Ovary (tissue), 10 donors: ENCODE measurements at places on chromosomes 4 and X. TPM values are rescaled to one million over a fixed set of nuclear protein-coding genes. Genes with fewer than 3 reads are reported as not detected.

DNA sequence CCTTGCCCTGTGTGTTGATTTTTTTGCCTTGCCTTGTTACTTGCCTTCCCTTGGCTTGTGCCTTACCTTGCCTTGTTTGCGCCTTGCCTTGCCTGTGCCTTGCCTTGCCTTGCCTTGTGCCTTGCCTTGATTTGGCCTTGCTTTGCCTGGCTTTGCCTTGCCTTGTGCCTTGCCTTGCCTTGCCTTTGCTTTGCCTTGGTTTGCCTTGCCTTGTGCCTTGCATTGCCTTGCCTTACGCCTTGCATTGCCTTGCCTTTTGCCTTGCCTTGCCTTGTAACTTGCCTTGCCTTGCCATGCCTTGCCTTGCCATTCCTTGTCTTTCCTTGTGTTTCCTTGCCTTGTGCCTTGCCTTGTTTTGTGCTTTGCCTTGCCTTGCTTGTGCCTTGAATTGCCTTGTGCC is 94.6 kb downstream of the TAB3 start:
- H3K27me3 ChIP-seq = no peaks in the 10 kb centered on the region
- no peaks in the 10 kb centered on the region for H3K4me1 ChIP-seq
- H3K4me3 ChIP-seq = no peak overlapping the region
- DNase-seq = no peak

DNA sequence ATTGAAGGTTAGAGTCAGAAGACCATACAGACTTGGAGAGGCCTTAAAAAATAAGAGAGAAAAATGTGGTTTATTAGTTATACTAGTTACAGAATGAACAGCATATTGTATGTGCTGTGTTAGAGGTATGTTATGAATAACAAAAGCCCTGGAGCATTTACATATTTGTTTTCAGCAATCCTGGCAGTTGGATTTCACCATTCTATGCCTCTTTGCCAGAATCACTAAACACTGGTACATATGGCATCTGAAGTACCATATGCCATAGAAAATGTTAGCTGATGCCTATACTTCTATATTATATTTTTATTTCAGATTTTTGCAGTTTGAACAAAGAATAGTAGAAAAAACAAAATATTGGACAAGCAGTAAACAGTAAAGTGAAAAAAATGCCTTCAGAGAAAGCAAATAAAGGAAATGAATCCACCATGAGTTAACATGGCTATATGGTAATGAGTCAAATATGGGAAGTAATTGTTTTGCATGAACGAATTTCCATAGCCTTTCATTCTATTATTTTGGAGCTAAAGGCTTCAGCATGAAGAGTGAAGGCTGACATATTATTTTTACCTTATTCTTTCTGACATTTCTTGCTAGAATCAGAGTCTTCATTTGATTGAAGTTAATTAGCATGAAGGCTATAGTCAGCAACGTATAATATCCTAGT is 41.9 kb upstream of the PRDM8 start:
- no peaks in the 10 kb centered on the region for H3K27me3 ChIP-seq
- no peaks in the 10 kb centered on the region for H3K36me3 ChIP-seq
- no peak overlapping the region for H3K27ac ChIP-seq
- no peaks in the 10 kb centered on the region for H3K4me1 ChIP-seq

- no peak overlapping the region for H3K27ac ChIP-seq
- H3K27me3 ChIP-seq = no peaks in the 10 kb centered on the region
- H3K4me3 ChIP-seq = no peak overlapping the region
- H3K36me3 ChIP-seq = no peaks in the 10 kb centered on the region
Observed at GRCh38 chrX:20527558-20528011, 260.9 kb upstream of the RPS6KA3 start.

GRCh38 chrX:129719268-129719667 is 19.5 kb upstream of the XPNPEP2 start:
- H3K27ac ChIP-seq = no peak overlapping the region
- no peaks in the 10 kb centered on the region for H3K27me3 ChIP-seq
- no peak overlapping the region for H3K4me3 ChIP-seq

GRCh38 chrX:29826742-29827141 is 388.6 kb upstream of the MAGEB2 start:
- no peaks in the 10 kb centered on the region for H3K4me1 ChIP-seq
- no peak for DNase-seq
- H3K4me3 ChIP-seq = no peak overlapping the region
- H3K27ac ChIP-seq = no peak overlapping the region
- no peaks in the 10 kb centered on the region for H3K36me3 ChIP-seq
- H3K27me3 ChIP-seq = no peaks in the 10 kb centered on the region

HADH gene
- 53.5 TPM for total RNA-seq

DNA sequence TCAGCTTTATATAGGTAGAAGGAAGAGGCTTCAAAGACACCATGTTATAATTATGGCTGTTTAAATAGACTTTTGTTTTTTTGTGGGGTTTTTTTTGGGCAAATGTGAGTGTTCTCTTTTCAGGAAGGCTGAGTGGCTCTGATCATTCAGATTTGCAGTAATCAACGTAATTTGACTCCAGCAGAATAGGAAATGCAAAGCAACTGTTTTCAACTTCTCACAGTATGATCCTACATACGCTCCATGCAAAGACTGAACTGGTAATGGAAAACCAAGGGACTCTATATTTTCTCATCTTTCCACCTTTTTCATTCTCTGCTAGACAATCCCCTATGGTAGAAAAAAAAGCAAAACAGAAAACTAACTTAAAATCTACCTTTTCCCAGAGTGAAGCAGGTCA is 10.8 kb downstream of the ADH1B start:
- H3K4me3 ChIP-seq = no peak overlapping the region
- H3K27me3 ChIP-seq = no peaks in the 10 kb centered on the region
- H3K27ac ChIP-seq = no peak overlapping the region
- H3K36me3 ChIP-seq = no peaks in the 10 kb centered on the region
- H3K4me1 ChIP-seq = no peaks in the 10 kb centered on the region

DNA sequence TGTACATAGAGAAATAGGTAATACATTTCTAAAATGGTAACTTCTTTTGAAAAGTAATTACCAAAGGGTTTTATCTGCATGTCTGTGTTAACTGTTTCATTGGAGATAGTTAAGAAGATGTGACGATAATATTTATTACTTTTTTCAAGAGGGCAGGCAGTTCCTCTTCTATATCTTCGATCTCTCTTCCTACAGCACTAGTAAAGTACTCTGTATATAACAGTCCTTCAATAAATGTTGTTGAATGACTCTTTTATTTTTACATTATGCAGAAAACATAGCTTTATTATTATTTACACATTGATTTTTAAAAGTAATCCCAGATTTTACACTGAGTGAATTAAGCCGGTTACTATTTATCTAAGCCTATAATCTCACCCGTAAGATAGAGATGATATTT is 51.8 kb downstream of the TMPRSS11E start:
- DNase-seq = no peak
- no peaks in the 10 kb centered on the region for H3K27me3 ChIP-seq
- no peaks in the 10 kb centered on the region for H3K4me1 ChIP-seq
- H3K36me3 ChIP-seq = no peaks in the 10 kb centered on the region

DNA sequence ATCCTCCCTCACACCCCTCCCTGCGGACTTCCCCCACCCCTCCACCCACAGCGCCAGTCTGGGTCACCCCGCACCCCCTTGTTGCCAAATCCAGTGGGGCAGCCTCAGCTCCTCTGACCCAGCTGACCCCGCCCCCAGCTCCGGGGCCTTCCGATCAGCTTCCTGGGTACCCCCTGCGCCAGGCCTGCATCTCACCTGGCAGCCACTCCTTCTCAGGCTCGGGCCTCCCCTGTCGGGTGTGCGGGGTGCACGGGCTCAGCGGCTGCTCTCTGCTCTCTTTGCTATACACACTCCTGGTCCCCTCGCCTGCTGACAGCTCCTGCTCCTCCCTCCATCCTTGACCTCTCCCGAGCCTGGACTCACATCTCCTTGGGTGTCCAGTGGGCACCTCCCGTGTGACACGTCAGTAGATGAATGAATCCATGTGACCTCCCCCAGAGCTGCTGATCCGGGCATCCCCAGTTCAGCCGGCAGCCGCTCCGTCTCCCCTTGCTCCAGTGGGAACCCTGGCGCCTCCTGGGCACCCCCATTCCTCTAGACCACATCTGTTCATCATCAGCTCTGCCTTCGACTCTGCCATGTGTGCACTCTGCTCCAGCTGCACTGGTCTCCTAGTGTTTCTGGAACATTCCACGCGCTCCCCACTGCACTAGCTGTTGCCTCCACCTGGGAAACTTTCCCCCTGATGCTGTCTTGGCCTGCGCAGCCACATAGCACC is 9.9 kb downstream of the CFAP99 start:
- no peak overlapping the region for H3K4me3 ChIP-seq
- H3K4me1 ChIP-seq = no peaks in the 10 kb centered on the region
- H3K27ac ChIP-seq = no peak overlapping the region
- DNase-seq = no peak
- H3K27me3 ChIP-seq = no peaks in the 10 kb centered on the region

IRF2 gene
- total RNA-seq = 36.5 TPM

BMPR1B gene
- 35.7 TPM for total RNA-seq

- peak overlapping the region; percentile 43 for H3K4me3 ChIP-seq
- H3K36me3 ChIP-seq = no peaks in the 10 kb centered on the region
- no peaks in the 10 kb centered on the region for H3K27me3 ChIP-seq
- peaks cover 2% of the 10 kb centered on the region for H3K4me1 ChIP-seq
Observed at GRCh38 chr4:118849867-118850487, 14.1 kb upstream of the SEC24D start.

C4orf50 gene
- total RNA-seq = 0.12 TPM

- H3K4me1 ChIP-seq = no peaks in the 10 kb centered on the region
- H3K27me3 ChIP-seq = no peaks in the 10 kb centered on the region
- no peaks in the 10 kb centered on the region for H3K36me3 ChIP-seq
- H3K27ac ChIP-seq = no peak overlapping the region
- DNase-seq = no peak
Observed at GRCh38 chr4:92047209-92047875, 256.4 kb upstream of the GRID2 start.

DNA sequence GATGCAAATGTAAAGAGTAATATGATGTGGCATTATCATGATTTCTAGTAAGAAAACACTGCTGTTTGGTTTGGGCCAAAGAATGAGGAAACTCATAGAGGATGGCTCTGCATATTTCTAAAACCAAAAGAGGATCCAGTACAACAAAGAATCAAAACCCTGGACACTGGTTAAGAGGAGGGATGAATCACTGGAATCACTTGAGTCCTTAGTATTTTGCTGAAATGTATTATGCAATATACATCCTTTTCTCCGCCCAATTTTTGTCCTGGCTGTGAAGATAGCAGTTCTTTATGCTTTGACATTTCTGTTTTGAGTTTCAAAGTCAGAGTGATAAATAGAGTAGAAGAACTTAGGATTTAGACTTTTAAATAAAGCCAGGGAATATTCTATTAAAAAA is 345.9 kb downstream of the PACRGL start:
- DNase-seq = no peak
- no peaks in the 10 kb centered on the region for H3K36me3 ChIP-seq
- H3K27ac ChIP-seq = no peak overlapping the region
- no peaks in the 10 kb centered on the region for H3K27me3 ChIP-seq
- H3K4me1 ChIP-seq = no peaks in the 10 kb centered on the region
- H3K4me3 ChIP-seq = no peak overlapping the region

GLRB gene
- total RNA-seq = 8.3 TPM

LRIT3 gene
- 0.24 TPM for total RNA-seq

HAND2 gene
- total RNA-seq = 44.1 TPM

TMEM271 gene
- not detected for total RNA-seq

RRH gene
- 0.57 TPM for total RNA-seq
